SJSA1 (cell line): ENCODE measurements at places on chromosomes 3 and 15.
A peak's percentile ranks its signal among the peaks of the same experiment; 100 is the strongest.

- peak; percentile 46 for DNase-seq
These were observed 169.7 kb upstream of the TMCO5A start for GRCh38 chr15:37764733-37765191.

- no peak for DNase-seq
These were observed 504.4 kb downstream of the FHIT start for GRCh38 chr3:60746695-60747416.

GRCh38 chr15:84715441-84716035 lies 401 bp downstream of the SEC11A start:
- no peak for DNase-seq

DNA sequence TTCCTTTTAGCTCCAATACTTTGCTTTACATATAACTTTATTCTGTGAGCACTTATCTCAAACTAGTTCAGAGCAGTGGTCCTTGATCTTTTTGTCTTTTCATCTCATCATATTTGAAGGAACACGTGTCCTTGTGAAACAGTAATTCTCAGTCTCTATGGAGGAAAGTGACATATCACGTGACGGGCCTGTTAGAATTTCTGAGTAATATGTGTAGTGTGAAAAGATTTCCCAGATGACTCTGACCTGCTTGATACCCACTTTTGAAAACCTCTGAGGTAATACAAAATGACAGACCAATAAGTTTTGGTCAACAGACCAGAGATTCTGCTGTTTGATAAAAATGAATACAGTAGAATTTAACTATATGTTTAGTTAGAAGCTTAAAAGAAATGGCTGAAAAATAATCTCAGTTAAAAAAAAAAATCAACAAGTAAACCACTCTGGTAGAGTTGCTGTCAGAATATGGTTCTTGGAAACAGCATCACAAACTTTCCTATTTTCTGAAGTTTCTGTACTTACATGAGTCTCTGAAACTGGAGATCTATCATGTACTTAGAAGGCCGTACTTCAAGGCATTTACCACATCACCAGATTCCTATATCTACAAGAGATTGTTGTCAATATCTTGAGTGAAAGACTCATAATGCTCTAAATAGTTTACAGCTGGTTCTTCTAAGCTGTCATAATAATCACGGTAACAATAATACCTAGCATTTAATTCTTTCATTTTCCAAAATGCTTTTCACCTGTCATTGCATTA lies 590.2 kb upstream of the TBL1XR1 start:
- DNase-seq, result no peak

GRCh38 chr3:9225268-9225667 lies 24.2 kb downstream of the SRGAP3 start:
- no peak for DNase-seq
